ENCODE measurements at places on chromosomes 5 and 9.

- no peak for DNase-seq
Measured at GRCh38 chr9:15867988-15868387, 315.1 kb downstream of the CCDC171 start.

DNA sequence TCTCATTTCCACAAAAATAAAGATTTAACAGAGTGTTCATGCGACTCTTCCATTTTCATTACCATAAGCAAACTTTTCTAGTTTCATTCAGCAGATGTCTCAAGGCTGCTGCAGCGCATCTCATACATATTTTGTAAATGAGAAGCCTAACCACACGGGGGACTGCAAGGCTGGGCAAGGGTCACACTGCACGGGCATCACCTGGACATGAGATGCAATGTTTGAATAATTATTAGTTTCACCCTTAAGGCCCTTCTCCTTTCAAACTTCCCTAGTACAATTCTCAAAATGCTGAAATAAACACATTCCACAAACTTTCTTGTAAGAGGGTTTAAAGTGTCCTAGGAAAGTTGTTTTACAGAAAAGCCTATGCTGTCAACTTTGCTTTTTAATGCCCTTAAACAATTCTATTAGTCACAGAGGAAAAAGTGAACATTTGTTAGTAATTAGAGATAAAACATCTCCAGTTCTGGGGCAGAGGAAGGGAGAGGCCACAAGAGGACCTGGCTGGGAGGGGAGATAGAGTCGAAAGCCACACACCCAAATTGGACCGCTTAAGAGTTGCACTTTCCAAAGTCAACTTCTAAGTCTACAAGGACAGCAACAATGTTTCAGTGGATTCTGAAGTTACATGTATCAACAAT lies 1.3 kb downstream of the DENND1A start:
- no peak for DNase-seq

DNA sequence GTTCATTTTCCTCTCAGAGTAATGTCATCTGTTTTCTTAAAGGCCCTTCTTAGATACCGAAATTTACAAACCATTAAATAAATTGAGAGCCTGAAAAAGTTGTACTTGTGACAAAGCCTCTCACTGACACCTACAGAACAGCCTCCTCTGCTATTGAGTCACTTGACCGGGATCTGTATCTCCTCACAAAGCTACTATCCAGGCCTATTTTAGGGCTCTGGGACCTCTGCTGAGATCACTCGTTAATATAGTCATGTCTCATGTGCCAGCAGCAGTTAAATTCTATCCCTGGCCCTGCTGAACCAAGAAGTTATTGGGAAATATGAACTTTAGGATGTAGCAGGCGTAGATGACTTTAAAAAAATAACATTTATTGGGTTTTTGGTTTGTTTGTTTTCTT lies 31.1 kb downstream of the FBXO38 start:
- DNase-seq: no peak

DNA sequence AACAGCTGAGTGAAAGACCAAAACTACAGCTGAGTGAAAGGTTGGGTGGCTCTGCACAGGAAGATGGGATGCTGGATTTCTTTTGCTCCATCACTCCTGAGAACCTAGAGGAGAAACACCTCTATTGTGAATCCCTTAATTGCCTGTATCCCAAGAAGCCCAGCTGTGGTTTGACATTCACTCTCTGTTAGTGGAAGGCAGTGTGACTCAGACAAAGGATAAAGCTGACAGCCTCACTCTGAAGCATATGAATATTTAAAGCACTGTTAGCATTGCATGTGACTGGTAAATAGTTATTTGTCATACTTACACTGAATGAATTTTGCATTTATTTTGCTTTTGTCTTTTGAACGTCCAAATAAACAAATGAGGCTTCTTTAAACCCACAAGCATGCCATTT lies 367.1 kb upstream of the RIOK2 start:
- DNase-seq: no peak

- DNase-seq: no peak
Measured at GRCh38 chr5:148993283-148993936, 69.5 kb downstream of the SH3TC2 start.

GRCh38 chr5:107705402-107706014 lies 34.8 kb upstream of the EFNA5 start:
- DNase-seq: no peak

- DNase-seq: no peak
Measured at GRCh38 chr9:37550781-37551180, 25.4 kb downstream of the FBXO10 start.

DNA sequence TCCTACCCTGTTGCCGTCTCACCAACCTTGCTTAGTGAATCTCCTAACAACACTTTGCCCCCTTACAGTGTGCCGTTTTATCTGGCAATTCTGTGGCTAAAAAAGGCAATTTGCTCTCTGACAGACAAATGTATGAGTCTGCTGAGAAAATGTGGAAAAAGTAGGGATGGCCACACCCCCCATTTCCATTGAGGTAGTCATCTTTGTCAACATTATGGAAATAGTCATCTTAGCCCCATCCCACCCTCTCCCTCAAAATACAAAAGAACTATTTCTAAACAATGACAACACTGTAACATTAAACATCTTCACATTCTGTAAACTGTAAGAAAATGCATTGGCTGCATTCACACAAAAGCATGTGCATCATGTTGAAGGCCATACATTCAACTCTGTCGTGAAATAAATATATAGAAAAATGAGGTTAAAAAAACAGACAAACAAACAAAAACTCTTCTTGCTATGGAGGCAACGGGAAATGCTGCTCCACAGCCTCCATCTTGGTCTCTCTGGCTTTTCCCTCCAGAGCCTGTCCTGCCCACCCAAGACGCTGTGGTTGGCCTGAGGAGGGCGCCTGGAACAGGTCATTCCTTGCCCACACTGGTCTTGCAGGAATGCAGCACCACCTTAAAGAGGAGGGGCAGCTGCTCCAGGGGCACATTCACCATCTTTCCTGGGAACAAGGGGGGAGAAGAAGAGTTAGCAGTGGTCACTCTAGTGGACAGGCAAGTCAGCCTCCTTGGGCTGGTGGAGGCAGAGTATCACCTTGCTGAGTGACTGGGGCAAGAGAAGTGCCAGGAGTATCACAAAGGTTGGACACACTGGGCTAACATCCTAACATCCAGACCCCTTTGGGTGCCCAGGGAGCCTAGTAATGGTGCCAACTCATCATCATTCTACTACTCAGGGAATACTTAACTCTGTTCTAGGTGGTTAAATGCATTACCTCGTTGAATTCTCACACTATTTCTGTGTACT lies 15.2 kb upstream of the NR5A1 start:
- no peak for DNase-seq

DNA sequence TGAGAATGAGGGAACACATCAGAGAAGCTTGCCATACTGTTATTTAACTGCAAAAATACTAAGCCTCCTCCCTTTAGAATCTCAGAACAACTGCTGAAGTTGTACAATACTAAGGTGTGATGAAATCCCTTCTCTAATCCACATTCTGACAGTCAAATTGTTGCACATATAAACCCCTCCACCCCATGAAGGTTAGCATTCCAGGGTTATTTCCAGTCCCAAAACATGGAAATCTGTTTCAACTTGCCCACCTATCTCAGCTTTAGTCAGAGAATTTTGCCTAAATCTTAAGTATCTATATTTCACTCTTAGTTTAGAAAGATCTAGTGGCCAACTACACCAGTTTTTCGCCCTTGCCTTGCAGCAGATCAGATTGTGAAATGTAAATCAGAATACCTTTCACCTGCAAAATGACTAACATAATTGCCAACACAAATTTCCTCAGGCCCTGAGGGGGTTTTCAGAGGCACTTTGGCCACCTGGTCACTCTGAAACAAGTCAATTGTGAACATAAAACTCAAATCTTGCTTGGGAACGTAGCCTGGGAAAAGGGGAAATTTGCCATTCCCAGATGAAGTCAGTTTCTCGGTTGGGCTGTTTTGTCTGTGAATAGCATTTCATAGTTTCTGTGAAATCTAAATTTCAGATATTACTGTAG lies 93.9 kb downstream of the EFNA5 start:
- no peak for DNase-seq

- no peak for DNase-seq
Measured at GRCh38 chr5:142281008-142281367, 43.8 kb downstream of the SPRY4 start.

DNA sequence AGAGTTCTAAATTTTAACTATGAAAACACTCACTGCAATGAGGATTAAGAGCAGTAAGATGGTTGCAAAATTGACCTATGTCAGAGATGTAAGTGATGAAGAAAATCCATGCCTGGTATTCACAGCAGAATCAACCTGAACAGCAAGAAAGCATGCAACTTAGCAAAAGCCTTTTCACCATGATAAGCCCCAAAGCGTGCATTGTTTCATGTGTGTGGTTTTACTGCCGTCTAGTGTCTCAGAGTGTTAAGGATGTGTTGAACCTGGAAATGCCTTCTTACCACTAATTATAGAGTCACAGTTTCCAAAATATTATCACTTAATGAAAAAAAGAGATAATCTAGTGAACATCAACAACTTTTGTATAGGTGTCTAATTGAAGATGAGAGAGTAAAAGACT lies 415.2 kb upstream of the TRPC7 start:
- no peak for DNase-seq

- DNase-seq: peak; percentile 21
Measured at GRCh38 chr9:99076483-99077171, 28.3 kb upstream of the TGFBR1 start.

DNA sequence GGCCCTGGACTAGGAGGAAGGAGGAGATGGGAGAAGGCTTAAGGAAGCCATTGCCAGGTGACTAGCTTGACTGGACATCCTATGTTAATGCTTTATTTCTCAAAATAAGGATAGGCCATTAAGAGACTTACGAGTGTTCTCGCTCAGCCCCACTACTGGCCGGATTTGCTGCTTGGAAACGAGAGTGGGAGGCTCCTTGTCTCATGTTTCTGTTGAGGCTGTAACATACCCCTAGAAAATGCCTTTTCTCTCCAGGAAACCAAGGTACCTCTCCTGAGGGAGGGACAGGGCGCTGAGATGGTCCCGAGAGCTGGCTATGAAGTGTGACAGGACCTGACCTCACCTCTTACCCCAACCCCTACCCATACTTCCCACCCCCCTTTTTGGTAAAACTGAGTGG lies 60.0 kb downstream of the RALGPS1 start:
- DNase-seq: no peak

DNA sequence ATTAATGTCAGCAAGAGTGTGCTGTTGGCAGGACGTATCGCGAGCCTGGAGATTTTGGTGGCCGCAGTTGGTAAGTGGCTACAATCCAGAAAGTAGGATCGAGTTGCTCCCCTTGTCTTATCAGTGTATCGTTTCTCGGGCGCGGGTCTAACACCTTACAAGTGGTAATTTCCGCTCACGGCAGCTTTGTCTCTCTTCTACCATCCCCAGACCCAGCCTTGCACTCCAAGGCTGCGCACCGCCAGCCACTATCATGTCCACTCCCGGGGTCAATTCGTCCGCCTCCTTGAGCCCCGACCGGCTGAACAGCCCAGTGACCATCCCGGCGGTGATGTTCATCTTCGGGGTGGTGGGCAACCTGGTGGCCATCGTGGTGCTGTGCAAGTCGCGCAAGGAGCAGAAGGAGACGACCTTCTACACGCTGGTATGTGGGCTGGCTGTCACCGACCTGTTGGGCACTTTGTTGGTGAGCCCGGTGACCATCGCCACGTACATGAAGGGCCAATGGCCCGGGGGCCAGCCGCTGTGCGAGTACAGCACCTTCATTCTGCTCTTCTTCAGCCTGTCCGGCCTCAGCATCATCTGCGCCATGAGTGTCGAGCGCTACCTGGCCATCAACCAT lies 1.1 kb downstream of the PTGER4 start:
- peak; percentile 29 for DNase-seq

GRCh38 chr5:168780888-168781287 lies 201.7 kb upstream of the PANK3 start:
- DNase-seq: no peak

DNA sequence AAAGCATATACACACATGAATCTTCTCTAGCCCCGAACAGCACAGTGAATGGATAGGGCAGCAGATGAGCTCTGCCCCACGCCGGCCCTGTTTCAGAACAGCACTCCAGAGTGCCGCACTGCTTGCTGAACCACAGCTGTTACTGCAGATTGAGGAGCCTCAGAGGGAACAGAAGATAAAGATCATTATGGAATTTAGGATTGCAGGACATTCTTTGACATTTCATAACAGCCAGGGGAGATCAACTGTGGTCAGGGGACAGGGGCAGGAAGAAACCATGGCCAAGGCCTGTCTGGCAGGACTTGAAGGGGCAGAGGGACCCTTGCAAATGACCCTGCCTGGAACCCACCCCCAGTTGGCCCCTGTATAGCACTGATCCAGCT lies 20.6 kb downstream of the IRF1 start:
- no peak for DNase-seq

DNA sequence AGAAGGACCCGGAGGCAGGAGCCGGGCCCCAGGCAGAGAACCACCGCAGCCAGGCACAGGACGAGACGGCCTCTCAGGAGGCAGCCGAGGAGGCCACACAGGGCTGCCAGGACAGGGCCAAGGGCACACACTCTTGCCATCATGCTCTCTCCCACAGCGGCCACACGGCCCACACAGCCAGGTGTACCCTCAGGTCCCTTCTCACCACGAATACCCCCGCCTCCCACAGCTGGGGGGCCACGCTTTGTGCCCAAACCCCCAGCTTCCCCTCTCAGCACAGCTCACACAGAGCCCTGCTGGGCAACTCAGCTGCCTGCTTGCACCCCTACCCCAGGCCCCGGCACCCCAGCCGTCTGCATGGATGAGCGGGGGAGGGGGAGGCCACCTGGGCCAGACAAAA lies 5.3 kb downstream of the SSNA1 start:
- no peak for DNase-seq

GRCh38 chr5:172558076-172558976 lies 82.7 kb upstream of the NEURL1B start:
- no peak for DNase-seq

DNA sequence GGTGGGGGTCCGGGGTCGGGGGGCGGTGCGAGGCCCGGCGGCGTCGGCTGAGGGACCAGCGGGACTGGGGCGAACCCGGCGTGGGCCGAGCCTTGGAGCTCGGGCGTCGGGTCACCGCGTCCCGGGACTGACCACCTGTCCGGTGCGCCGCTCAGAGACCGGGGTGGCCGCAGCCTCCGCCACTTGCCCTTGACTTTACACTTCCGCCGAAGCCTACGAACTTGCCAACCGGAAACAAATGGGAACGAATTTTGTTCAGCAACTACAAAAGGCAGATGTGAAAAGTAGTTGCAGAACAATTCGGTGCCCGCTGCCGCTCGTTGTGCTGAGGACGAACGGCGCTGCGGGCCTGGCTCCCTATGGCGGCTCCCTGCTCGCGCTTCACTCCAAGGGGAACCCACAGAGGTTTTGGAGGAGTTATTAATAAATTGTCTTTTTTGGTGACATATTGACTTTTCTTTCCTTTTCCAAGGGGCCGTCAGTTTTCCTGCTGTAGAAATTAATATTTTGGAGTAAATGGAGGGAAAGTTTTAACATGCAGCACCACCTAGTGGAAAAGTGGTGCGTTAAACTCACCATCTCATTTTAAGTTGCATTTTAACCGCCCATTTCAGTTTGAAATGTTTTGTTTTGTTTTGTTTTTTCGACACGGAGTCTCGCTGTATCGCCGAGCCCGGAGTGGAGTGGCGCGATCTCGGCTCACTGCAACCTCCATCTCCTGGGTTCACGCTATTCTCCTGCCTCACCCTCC lies 490 bp downstream of the PCBD2 start:
- DNase-seq: peak; percentile 53

- no peak for DNase-seq
Measured at GRCh38 chr5:60722416-60722815, 22.4 kb upstream of the DEPDC1B start.

All from T-helper 2 cell (primary cell).